ENCODE measurements at places on chromosomes 7 and 10. TPM values are rescaled to one million over a fixed set of nuclear protein-coding genes. Genes with fewer than 3 reads are reported as not detected.

IKZF1 gene
- 404 TPM for total RNA-seq

ABCB1 gene
- 9.8 TPM for total RNA-seq

SEMA3D gene
- not detected for total RNA-seq

FAM25C gene
- total RNA-seq, result not detected

CPA4 gene
- not detected for total RNA-seq

TWIST1 gene
- total RNA-seq, result 2.9 TPM

EGR2 gene
- 4.8 TPM for total RNA-seq

NRF1 gene
- total RNA-seq, result 21.9 TPM

ANKRD30A gene
- not detected for total RNA-seq

SLC26A4 gene
- 10.9 TPM for total RNA-seq

DNA sequence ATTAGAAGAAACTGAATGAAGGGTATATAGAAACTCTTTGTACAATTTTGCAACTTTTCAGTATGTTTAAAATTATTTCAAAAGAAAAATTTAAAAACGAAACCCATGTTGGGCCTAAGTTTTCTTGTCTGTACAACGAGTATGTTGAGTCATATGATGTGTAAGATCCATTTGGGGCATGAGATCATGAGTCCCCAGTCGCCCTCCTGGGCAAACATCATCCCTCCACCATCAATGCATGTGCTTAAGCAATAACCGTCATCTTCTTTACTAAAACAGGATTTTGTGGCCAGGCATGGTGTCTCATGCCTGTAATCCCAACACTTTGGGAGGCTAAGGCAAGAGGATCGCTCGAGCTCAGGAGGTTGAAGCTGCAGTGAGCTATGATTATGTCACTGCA, 54.2 kb upstream of the CDCA7L start:
- DNase-seq, result no peak

- DNase-seq, result no peak
These were observed 88.0 kb downstream of the CREM start for GRCh38 chr10:35214607-35215020.

DNA sequence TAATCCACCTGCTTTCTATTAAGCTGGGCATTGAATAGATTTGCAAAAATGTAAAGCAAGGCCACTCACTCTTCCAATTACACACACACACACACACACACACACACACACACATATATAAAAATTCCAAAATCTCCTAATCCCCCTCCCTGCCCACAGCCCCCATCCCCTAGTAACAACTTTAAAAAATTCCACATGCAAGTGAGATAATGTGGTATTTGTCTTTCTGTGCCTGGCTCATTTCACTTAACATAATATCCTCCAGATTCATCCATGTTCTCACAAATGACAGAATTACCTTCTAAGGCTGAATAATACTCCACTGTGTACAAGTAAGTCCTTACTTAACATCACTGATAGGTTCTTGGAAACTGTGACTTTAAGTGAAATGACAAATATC, 24.2 kb downstream of the SH2D4B start:
- DNase-seq, result no peak

DNA sequence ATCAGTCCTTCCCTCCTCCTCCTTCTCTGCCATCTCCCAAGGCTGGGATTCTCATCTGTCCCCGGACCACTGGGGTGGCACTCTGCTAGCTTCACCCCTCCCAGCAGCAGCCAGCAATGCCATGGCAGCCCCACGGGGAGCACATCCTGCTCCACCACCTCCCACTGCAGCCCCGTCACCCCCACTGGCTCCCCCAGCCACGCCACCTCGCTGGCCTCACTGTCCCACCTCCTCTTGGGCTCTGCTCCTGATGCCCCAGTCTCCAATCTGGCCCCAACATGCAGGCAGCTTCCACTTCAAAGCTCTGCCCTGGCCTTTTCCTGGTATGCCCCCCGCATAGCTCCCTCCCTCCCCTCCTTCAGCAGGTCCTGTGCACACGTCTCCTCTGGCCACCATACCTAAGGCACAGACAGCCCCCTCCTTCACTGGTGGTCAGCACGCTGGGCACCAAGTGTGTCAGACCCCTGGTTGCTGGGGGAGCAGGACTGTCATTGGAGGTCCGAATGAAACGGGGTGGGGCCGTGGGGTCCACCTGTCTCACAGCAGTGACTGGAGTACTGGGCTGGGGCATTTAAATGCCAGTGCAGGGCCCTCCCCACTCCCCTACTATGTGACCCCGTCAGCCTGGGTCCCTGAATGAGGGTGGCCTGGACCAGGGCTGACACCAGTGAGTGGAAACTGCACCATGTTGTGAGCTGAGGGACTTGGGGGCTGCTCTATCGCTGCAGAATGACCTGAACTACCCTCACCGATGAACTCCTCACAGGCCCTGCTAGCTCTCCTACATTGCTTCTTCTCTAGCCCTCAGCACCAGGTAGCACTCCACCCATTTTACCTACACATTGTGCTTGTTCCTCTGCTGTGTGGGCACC, 38.7 kb downstream of the RASGEF1A start:
- no peak for DNase-seq

GRCh38 chr7:8015100-8015745, 46.6 kb downstream of the GLCCI1 start:
- DNase-seq, result no peak

- no peak for DNase-seq
These were observed 289.5 kb downstream of the KCNMA1 start for GRCh38 chr10:77348082-77348481.

DNA sequence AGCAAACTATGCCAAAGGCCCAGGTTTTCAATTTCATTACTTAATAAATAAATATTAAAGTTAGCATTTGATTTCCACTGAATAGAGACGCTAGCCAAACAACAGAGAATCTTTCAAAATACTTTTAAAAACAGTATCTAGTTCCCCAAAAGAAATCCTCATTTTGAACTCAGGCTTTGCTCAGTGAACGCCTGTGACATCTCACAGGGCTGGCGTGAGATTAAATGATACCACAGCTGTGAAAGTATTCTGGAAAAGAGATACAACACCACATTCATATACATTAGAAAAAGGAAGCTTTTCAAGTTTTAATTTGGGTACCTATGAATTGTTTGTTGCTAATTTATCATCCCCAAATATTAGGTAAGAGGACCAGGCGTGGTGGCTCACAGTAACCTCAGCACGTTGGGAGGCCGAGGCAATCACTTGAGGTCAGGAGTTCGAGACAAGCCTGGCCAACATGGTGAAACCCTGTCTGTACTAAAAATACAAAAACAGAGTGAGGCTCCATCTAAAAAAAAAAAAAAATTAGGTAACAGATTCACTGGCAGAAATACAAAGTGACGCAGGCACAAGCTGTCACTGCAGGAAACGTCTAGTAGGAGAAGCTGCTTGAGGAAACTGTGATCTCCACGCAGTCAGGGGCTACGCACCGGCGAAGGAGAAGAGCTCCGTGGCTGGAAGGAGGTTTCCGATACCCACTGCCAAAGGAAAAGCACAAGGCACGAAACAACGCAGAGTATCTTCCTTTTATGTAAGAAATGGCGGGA, 50.0 kb downstream of the AMZ1 start:
- peak; percentile 9 for DNase-seq

GRCh38 chr10:86888585-86889381, 68.6 kb downstream of the MMRN2 start:
- no peak for DNase-seq

- no peak for DNase-seq
These were observed 28.2 kb downstream of the TDRD1 start for GRCh38 chr10:114207349-114207748.

GRCh38 chr7:110841840-110842545, 248.9 kb upstream of the LRRN3 start:
- DNase-seq, result no peak

GRCh38 chr7:16021851-16022250, 335.4 kb upstream of the MEOX2 start:
- no peak for DNase-seq

DNA sequence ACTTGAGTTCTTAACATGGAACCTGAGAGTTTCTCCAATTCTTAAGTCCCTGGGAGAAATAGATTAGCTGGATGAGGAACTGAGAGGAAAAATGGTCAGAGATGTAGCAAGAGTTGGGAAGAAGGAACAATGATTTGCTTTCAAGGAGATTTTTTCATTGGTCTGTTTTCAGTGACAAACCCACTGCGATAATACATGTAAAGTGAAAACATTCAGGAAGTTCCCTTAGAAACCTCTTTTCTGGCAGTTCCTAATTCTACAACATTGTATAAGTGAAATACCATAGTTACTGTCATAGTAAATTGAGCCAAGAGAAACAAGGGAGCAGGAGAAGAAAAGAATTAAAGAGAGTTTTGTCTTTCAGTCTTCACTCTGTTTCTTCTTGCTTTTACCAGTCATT, 12.1 kb upstream of the MAGI2 start:
- no peak for DNase-seq

GRCh38 chr10:96995851-96996250, 163.8 kb downstream of the LCOR start:
- DNase-seq, result no peak

DNA sequence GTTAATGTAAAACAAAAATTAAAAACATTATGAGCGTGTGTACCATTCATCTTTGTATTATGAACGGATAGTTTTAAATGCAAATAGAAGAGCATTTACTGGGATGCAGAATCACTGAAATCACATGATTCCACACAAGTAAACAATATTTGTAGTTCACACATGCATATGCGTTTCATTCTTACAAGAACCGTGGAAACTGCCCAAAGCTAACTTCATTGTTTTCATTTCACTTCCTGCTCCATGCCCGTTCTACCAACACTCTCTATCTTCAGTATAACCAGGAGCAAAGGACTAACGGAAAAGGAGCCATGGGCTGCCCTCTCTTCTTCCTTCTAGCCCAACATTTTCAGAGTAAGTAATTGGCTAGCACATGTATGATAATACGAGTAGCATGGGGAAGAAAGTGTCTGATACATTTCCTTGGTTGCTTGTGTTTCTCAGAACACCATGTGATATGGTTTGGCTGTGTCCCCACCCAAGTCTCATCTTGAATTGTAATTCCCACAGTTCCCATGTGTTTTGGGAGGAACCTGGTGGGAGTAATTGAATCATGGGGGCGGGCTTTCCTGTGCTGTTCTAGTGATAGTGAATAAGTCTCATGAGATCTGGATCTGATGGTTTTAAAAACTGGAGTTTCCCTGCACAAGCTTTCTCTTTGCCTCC, 38.8 kb downstream of the ZNF783 start:
- no peak for DNase-seq

GRCh38 chr10:53836638-53837037, 964.4 kb downstream of the PCDH15 start:
- no peak for DNase-seq

GRCh38 chr10:62374862-62375710, 917 bp downstream of the ZNF365 start:
- DNase-seq, result no peak

- no peak for DNase-seq
These were observed 19.0 kb downstream of the ACTA2 start for GRCh38 chr10:88933564-88933963.

DNA sequence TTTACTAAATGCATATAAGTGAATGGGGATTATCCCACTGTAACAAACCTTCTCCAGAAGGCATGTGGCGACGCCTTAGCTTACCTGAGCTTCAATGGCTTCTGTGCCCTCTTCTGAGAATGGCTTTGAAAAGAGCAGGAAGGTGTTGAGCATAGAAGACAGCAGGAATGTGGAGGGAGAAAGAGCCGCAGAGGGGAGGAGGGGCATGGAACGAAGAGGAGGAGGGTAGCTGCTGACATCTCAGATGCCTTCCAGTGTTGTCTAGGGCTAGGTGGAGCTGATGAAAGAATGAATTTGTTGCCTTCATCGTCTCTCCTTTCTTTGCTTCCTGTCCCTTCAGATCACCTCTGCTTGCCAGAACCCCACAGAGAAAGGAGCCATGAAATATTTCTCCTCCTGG, 86.2 kb downstream of the ITIH5 start:
- no peak for DNase-seq

- peak; percentile 6 for DNase-seq
These were observed 42.6 kb downstream of the GSDME start for GRCh38 chr7:24714676-24715010.

DNA sequence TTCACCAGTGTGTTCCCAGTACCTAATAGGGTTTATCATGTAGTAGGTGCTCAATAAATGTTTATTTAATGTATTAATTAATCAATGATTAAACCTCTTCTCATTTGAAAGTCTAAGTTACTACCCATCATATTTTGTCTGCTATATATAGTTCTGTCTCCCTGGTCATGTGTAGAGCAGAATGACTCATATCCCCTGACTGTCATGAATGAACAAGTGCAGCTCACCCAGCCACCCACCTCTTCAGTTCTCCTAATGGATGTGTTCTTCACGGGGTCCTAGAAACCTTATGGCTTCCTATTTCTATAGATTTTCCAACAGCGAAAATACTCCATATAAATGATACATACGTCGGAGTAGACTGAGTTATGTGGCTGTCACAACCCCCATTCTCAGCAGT, 64.5 kb downstream of the HIF1AN start:
- no peak for DNase-seq

GRCh38 chr10:93742633-93743349, 14.9 kb upstream of the LGI1 start:
- DNase-seq, result no peak

- no peak for DNase-seq
These were observed 40.9 kb upstream of the RSBN1L start for GRCh38 chr7:77655356-77655755.

GRCh38 chr7:78092331-78092730, 293.8 kb downstream of the PHTF2 start:
- no peak for DNase-seq

DNA sequence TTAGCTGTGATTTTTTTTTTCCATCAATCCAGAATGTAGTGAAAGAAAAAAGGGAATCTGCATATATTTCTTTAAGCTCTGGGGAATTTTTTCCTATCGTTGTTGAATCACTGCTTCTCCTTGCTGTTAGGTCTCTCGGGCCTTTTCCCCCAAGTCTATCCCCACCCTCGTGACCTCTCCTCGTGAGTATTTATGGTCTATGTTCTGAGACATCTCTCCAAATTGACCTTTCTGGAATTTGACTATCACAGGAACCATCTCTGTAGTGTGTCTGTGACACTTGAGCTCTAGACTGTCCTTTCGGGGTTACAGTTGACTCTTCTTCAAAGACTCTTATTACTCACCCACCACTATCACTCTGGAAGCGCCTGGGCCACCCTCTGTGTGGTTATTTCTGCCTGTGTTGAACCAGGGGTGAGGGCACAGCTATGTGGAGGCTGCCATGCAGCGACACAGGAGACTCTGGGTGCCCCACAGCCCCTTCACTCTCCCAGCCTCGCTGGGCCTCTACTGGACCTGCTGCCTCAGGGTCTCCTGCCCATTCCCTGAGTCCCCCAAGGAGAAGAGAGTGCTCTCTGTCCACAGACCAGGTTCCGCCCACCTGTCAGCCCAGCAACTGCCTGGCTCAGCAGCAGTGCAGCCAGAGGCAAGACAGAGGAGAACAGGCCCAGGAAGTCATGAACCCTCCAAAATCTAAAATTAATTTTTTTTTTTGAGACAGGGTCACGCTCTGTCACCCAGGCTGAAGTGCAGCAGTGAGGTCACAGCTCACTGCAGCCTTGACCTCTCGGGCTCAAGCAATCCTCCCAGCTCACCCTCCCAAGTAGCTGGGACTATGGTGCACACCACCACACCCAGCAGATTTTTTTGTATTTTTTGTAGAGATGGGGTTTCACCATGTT, 45.7 kb upstream of the PTPRN2 start:
- no peak for DNase-seq
